ENCODE measurements at places on chromosomes 2 and 18.

DNA sequence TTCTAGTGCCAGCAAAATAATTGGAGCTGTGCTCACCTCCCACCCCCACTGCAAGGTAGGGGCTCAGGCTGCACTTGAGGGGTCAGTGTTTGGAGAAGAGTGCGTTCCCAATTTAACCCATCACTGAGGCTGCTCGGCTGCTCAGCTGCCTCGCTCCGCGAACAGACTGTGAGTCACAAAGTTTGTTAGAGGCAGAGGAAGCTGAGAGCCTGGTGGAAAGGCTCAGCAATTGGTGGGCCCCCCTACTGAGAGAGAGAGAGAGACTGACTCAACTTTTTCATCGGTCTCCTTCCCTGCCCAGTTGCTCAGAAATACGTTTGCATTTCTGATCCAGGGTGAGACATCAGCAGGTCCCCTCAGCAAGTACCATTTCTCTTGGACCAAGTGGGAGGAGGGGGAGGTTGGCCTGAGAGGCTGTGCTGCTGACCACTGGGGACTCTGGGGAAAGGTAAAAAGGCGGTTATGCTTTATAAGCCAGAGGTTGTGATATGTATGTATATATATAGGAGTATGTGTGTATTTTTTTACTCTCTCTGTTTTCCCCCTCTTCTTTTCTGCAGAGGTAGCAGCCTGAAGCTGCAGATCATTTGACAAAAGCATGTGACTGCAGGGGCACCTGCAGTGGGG lies 1.5 kb downstream of the EFR3B start:
- no peak for DNase-seq

DNA sequence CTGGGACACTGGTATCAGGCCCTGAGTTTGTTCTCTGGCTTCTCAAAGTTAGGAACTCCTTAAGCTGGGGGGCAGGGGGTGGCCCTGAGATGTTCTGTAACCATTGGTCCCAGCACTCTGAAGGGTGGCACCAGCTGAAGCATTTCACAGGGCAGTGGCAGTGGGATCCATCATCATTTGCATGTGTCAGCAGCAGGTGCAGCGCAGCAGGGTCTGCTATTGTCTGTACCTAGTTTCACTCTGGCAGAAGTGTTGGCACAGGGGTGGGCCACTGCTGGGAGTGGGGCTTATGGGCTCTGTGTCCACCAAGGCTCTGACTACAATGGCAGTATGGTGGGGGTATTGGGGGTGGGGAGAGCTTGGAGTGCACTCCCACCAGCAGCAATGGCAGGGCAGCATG lies 460.4 kb upstream of the ZNF804A start:
- no peak for DNase-seq

DNA sequence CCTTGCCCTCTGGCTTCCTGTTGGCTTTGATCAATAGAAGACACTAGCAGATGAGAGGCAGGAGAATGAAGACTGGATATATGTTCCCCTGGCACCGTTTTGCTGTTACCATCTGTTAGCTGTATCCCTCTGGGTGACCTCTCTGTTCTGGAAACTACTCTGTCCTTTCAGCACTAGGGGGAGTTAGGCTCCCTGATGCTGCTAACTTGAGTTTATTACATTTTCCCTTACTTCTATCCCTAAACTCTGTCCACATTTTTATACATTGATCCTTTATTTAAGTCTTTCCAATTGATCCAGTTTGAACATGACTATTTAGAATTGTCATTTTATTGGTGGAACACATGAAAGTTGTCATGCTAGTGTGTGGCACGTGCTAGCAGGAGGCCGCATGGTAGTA lies 1014.3 kb upstream of the CDH2 start:
- DNase-seq, result no peak

DNA sequence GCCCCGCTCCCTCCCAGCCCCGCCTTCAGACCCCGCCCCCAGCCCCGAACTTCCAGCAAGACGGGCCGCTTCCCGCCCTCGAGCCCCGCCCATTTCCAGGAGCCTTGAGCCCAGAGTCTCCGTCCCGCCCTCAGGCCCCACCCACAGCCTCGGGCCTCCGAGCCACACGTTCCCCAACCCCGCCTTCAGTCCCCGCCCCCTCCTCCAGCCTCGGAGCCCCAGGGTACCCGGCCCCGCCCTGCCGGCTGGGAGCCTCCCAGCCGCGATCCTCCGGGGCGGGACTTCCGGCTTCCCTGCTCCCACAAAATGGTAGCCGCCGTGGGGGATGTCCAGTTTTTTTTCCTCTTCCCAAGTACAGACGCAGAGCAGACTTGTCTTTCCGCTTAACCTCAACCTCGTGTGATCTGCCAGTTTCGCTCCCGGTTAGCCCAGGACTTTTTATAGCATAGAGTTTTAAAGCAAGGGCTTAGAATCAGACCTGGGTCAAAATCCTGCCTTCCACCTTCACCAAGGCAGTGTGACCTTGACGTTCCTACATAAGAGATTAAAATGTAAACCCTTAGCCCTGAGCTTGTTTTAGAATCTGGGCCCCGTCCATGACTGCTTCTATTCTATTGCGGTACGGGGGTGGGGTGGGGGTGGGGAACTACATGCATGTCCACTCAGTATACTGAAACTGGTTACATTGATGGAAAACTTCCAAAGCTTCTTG lies 435 bp upstream of the GPR155 start:
- DNase-seq, result peak; percentile 98

DNA sequence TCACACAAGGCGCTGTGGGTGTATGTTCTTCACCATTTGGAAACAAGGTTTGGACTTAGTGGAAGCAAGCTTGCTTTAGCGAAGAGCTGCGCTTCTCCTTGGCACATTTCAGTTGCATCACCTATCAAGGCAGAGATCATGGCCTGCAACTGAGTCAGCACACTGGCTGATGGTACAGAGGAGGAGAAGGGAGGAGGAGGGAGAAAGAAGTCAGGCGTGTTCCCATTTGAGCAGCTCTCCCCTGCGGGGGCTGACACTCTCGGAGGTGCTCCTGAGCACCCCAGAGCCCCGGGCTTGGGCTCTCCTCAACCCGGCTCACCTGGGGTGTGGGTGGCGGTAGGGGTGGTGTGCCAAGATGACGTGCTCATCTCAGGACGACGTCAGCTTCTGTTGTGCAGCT lies 6.0 kb upstream of the SERPINB5 start:
- DNase-seq, result no peak

- DNase-seq, result no peak
Measured at GRCh38 chr2:83827618-83828017, 631.5 kb downstream of the SUCLG1 start.

GRCh38 chr2:29780906-29781305 lies 140.5 kb downstream of the ALK start:
- no peak for DNase-seq

GRCh38 chr18:32301976-32302743 lies 112.3 kb downstream of the MEP1B start:
- no peak for DNase-seq
